ENCODE measurements at places on chromosomes 5 and 9.

GRCh38 chr9:129235041-129235930, 57.2 kb upstream of the IER5L start:
- DNase-seq = no peak

DNA sequence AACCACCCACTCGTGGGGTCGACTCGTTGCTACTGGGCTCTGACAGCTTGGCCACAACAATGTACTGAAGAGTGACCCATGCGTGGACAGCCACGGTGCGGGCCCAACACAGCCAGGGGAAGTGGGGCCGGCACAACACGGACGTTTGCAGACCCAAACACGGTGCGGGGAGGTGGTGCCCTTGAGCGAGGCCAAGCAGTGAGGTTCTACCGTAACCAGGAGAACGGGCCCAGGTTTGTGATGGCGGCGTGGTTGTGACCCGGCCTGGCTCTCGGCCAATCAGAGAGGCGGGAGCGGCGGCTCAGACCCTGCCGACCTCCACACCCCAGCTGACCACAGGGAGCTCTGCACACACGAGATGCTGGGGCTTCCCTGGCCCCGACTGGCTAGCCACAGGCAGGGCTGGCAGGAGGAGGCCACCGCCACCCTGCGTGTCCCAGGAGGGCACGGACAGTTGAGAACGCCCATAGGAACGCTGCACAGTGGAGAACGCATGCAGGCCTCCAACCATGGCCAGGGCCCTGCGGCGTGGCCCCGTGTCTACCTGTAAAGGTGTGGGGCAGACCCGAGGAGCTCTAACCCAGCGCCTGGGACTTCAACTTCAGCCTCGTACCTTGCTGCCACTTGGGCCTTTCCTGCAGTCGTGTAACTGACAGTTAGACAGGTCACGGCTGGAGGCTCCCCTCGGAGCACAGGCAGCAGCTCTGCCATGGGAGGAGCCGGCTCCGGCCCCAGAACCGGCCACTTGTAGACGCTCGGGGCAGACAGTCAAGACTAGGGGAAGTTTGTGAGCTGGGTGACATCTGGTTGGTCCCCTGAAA, 13.7 kb downstream of the BRD3 start:
- no peak for DNase-seq

DNA sequence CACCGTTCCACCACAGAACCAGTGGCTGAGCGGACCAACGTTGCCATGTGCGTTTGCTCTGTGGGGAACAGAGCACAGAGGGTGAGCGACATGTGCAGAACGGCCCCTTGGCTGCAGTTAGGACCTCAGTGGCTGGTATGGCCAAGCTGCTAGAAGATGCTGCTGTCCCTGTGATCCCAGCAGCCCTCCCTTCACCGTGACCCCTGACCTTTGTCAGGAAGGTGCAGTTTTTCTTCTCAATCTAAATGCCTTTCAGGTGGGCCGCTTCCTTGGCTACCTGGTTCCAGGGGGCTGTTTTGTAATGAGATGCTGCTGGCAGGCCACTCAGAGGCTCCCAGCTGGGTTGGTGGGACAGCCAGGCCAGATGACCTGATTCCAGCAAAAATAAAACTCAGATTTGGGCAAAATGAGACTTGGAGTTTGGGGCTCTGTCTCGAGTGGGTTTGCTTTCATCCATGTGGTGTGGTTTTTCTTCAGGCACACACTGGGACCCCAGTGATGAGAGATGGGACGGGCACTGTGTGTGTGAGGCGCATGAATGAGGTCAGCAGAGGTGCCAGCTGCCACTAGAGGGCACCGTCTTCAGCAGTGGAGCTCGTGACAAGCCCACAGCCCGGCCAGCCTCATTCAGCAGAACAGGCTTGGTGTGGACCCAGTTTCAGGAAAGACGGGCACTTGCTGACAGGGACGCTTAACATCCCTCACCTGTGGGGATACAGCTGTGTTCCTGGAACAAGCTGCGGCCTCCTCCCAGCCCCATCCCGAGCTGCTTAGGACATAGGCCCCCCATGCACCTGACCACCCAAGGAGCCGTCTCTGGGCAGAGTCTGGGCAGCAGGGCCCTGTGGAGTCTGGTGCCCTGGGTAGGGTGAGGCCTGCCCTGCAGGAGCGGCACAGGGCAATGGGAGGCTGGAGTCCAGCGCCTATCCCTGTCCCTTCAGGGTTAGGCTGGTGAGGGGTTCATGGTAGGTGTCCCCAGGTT, 4.1 kb downstream of the MRPS2 start:
- DNase-seq = peak; percentile 51

- no peak for DNase-seq
Measured at GRCh38 chr5:90504743-90505142, 24.6 kb downstream of the LYSMD3 start.

DNA sequence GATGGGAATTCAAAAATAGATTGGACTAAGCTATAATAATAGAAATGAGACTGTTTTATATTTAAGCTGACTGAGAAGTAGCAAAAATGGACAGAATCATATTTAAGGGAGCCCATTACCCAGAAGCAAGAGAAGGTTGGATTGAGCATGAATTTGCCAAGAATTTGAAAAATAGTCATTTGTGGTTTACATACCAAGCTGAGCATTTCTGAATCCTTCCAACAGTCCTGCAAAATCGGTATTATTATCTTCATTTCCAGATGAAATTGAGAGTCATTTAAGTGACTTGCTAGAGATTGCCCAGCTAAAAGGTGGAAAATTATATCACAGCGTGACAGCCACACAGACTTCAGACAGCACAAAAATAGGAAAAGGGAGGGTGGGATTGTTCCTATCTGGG, 48.4 kb downstream of the TNFSF15 start:
- DNase-seq = no peak

DNA sequence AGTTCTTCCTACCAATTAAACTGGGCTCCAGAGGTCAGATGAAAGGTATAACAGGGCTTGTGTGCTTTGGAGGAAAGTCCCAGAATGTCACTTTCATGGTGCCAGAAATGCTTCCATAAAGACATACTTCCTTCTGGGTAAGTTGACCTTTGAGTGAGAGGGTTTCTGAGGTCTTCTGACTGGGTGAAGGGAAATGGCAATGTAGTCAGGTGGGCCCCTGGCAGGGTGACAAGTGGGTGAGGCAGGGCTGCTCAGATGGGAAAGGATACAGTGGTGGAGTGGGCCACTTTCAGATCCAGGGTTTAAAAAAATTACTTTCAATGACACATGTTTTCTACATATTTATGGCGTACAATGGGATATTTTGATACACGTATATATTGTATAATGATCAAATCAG, 136.5 kb upstream of the PITX1 start:
- DNase-seq = no peak

DNA sequence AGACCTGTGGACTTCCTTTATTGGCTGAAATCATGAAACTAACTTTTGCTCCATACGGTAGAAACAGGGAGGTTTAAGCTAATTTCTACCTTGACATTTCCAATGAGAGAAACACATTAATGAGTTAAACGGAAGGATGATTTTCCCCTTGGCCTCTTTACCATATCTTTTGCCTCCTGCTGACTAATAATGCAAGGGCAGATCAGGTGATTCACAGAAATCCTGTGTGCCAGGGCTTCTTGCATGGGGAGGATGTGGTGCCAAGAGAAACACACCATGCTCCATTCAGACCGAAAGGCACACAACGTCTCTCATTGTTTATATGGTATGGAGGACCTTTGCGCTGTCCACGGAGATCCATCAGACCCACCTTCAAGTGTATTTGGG, 17.4 kb upstream of the PRLR start:
- DNase-seq = no peak

DNA sequence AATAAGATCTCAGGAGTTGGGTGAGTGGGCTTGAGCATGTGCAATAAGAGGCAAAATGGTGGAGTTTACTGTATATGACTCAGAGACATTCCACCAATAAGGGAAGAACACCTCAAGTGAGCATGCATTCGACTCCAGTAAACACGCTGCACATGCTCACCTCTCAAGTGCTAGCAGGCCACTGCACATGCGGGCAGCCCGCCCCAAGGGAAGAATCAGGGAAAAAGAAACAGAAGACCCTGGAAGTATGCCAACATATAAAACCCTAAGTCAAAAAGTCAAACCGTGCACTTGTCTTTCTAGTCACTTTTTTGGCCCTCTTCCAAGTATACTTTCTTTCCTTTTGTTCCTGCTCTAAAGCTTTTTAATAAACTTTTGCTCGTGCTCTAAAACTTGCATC, 245.3 kb upstream of the RASA1 start:
- no peak for DNase-seq

DNA sequence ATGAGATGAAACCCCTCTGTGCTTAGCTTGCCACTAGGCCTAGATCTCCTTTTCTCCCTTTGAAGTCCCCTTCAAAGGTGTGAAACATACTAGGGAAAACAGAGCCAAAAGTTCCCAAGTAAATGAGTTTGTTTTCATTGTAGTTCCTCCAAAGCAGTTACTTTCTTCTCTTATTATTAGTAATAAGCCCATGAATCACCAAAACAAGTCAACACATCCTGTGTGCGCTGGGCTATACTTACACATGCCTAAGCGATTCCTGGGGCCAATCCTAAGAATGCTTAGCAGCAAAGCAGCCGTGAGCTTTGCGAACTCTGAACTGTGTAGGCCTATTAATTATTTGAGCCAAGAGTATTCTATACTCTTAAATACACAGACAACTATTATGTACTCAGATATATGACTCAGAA, 7.6 kb downstream of the ENC1 start:
- no peak for DNase-seq

DNA sequence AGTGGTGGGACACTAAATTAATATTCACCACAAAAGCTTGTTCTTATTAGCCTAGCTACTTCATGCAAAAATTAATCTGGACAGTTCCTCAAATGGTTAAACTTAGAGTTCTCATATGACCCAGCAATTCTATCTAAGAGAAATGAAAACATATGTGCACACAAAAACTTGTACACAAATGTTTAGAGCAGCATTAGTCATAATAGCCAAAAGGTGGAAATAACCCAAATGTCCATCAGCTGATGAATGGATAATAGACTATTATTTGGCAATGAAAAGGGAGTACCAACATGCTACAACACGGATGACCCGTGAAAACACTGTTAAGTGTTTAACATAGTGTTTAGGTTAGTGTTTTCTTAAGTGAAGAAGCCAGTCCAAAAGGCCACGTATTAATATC, 32.8 kb upstream of the TNIP1 start:
- DNase-seq = no peak

DNA sequence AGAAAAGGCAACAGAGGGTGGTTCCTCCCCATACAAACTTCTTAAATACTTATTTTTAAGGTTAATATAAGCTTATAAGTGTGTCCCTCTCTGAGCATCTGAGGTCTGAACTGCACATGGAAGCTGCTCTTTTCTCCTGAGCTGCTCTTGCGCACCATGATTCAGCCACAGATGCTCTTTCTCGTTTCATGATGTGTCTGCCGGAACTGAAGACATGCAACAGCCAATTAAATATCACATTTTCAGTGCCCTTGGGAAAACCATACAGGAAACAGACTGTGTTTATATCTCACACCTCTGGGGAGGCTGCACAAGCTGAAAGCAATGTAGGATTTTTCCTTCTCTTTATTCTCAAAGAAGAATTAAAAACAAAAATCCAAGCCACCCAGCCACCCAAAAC, 96.8 kb upstream of the NREP start:
- DNase-seq = peak; percentile 12

DNA sequence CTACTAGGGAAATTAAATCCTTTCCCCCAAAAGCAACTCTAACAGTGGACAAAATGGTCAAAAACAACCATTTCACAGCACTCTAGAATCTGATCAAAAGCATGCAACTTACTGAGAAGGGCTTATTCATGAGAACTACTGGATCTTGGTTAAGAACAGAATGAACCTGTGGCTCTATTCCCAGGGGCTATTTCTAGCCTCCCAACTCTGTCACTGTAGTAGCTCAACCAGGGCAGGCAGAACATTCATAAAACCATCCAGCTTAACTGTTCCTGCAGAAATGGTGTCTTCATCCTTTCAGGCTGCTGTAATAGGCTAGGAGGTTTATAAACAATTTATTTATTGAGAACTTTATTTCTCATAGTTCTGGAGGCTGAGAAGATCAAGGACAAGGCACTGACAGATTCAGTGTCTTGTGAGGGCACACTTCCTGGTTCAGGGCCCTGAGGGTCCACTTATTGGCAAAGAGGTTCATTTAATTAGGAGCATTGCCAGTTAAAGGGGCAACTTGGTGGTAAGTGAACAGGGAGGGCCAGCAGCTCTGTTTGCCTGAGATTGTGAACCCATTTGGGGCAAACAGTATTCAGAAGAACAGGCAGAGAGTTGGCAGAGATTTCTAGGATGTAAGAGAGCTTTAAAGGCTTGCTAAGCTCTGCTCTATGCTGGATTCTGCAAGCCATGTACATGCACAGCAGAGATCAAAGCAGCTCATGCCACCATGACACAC, 238.5 kb upstream of the FBXL7 start:
- no peak for DNase-seq

GRCh38 chr9:76045221-76045620, 154.7 kb downstream of the PCSK5 start:
- DNase-seq = no peak

GRCh38 chr9:14993061-14993800, 83.0 kb upstream of the FREM1 start:
- peak; percentile 49 for DNase-seq

DNA sequence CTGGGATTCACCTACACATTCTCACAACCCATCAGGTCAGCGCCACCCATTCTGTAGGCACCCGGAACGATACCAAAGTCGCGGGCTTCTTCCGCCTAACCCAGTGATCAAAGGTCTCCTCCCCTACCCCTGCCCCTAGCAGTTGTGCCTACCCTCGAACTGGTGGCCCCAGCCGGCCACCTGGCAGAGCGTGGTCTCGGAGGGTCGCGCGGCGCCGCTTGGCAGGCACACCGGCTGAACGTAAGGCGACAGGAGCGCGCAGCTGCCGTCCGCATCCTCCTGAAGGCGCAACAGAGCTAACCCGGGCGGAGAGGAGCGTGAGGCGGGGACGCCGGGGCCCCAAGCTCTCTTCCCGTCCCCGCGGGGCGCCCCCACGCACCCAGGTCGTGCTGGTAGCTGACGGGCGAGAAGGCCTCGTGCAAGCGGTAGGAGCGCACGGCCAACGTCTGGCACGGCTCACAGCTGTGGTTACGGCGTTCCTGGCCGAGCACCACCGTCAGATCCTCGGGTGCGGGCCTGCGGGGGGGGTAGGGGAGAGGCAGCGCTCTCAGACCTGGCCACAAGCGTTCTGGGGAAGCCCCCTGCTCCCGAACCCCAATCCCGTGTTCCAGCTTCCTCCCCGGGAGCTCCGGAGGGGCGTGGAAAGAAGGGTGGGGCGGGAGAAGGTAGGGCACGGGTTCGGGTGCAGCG, 2.8 kb upstream of the PFN3 start:
- DNase-seq = peak; percentile 64

DNA sequence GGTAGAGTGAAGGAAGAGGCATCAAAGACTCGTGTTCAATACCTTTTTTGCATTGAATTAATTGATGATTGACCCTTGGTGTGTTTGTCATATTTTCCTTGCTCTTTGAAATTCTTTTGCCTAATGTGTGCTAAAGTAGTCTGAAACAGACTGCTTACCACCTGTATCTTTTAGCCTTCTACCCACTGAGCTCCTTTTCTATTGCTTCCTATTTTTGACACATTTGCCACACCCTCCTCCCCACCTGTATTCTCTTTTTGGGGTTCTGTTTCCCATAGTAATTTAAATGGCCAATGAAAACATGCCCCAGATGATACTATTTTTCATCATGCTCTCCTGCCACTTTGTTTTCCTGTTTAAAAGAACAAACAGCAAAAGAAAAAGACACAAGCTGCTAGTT, 78.5 kb downstream of the ZCCHC7 start:
- no peak for DNase-seq
